IMR-90 (cell line): ENCODE measurements at places on chromosomes 1 and 21.
A peak's percentile ranks its signal among the peaks of the same experiment; 100 is the strongest.

- no peak for DNase-seq
Observed at GRCh38 chr1:151594143-151594625, 17.7 kb upstream of the SNX27 start.

DNA sequence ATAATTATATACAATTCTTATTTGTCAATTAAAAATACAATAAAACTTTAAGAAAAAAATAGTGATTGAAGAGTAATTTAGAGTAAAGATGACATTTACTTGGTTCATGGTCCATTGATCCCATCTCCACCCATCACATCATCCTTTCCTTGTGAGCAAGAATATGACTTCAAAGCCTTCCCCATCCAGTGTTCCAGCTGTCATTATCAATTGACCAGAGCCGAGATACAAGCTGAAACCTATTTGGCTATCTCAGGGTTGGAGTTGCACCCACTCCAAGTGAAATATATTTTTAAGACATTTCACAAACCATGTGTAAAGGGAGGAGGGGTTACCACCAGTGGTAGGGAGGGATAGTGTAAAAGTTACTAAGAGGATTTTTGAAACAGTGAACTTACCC, 428.9 kb upstream of the C1orf87 start:
- no peak for DNase-seq

GRCh38 chr1:235077571-235078479, 50.8 kb downstream of the TOMM20 start:
- peak; percentile 50 for DNase-seq

DNA sequence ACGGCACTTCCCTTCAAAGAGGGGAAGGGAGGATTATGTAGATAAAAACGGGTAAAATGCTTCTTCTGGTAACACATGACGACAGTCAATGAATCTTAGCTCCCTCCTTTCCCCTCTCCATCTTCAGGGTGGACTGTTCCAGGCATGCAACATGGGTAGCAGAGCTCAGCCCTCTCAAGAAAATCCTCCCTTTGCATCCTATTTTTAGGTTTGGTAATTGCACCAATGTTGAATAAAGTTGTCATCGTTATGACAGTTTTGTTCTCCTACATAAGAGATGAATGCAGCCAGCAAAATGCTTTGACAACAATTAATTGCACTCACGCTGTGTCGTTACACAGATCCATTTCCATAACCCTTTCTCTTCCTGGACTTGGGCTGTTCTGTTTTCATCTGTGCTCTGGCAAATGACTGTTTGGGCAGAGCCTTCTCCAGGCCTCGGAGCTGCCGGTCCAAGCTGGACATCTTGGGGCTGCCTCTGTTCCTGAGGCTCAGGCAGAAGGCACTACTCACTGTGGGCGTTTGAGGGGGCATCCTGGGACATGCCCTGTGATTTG, 127.6 kb downstream of the CNIH3 start:
- DNase-seq = no peak

DNA sequence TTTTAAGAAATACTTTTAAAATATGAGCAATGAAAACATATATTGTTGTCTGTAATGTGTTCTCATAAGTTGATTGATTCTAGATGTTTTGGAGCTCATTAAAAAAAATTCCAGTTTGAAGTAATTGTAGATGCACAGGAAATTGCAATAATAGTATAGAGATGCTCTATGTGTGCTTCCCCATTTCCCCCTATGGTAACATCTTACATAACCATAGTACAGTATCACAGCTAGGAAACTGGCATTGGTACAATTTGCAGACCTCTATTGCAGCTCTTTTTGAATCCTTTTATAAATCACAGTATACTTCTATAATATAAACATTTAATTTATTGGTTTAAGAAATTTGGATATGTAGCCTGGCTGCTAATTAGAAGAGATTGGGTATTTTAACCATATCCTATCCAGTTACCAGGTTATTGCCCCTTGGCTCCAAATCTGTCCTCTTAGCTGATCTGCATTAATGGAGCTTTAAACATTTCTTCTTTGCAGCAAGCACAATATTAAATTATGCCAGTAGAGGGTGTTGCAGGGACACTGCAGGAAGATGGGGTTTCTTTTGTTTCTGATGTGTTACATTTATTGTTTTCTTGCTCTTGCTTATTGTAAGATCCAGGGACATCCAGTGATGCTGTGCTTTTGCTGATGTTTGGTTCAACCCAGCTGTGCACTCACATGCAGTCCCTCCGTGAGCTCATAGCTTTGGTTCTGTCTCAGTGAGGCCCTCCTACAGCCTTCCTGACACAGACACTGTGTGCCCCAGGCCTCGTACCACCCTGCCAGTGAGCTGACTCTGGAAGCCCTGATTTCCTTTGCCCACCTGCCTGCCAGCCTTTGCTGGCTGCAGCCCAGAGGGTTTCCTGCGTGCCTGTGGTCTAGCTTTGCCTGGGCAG, 103.3 kb downstream of the RABGAP1L start:
- peak; percentile 65 for DNase-seq

GRCh38 chr1:207321790-207322645, 540 bp downstream of the CD55 start:
- no peak for DNase-seq

DNA sequence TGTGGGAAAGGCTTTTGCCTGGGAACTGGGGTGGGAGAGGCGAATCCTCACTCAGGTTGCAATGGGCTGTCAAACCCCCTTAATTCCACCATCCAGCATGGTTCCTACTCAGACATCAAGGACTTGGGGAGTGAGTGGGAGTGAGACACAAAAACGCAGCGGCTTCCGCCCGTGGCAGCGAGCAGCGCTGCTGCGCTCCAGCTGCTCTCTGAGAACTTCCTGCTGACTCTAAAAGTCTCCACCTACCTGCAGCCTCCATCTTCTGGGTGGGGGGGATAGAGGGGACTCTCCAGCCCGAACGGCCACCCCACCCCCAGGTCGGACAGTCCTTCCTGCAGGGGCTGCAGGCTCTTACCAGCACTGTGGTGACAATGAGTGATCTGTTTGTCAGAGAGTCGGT, 184.4 kb downstream of the GRIK3 start:
- no peak for DNase-seq
